ENCODE measurements at places on chromosomes 6 and 20. TPM values are rescaled to one million over a fixed set of nuclear protein-coding genes. Genes with fewer than 3 reads are reported as not detected.
A peak's percentile ranks its signal among the peaks of the same experiment; 100 is the strongest.

DNA sequence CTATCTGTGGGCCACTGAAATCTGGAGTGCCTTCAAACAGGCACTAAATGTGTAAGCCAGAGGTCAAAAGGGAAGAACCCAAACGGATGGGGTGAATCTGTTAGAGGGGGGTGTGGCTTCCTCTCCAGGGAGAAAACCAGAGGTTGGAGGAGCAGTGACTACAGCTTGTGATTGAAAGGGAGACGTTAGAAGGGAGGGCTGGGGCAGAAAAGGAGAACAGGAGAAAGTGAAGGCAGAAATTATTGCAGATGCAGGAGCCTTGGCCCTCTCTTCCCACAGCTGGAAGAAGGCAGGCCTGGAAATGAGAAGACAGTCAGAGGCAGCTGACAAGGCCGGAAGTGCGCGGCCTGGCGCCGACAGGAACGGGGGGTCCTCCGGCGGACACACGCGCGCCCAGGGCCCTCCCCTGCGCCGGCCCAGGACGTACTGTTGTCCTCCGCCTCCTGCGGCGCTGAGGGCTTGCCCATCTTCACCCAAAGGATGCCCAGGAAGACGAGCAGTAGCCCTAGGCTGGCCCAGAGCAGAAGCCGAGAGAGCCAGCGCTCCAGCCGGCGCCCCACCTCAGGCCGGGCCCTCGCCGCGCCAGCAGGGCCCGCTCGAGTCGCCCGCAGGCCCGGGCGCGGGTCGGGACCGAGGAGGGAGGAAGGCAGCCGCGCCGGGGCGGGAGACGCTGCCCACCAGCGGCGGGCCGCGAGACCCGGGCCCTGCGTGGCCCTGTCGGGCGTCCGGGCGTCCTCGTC lies 806 bp downstream of the LEMD2 start:
- H3K27me3 ChIP-seq: no peaks in the 10 kb centered on the region
- peak overlapping the region; percentile 99 for H3K27ac ChIP-seq
- peak; percentile 88 for DNase-seq
- peak overlapping the region; percentile 93 for H3K4me3 ChIP-seq

DNA sequence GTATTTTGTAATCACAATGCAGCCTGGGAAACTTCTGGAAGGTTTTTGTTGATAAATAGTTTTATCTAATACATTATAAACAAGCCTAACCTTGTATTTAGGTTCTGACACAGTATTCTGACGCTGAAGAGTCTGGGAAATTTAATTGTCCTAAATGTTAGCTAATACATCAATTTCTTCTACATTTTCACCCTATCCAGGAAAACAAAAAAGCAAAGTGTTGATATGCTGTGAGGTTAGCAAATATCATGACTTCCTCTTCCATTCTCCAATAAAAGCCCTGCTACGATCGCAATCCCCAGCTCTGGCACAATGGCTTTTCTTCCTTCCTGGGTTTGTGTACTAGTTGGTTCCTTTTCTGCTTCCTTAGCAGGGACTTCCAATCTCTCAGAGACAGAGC lies at the start of gene C6orf58:
Gene C6orf58 (plus strand): TSS at position 301 of the 400 bp plus-strand sequence. CDS start 12 bp downstream, at position 313.
- H3K4me1 ChIP-seq: no peaks in the 10 kb centered on the region
- no peak for DNase-seq
- no peaks in the 10 kb centered on the region for H3K27me3 ChIP-seq
- no peaks in the 10 kb centered on the region for H3K36me3 ChIP-seq
- H3K4me3 ChIP-seq: no peak within 1 kb of the TSS

The DEF6 gene
- total RNA-seq: 37.1 TPM

- no peak overlapping the region for H3K27ac ChIP-seq
- no peaks in the 10 kb centered on the region for H3K36me3 ChIP-seq
- DNase-seq: peak; percentile 20
- no peak overlapping the region for H3K4me3 ChIP-seq
- H3K27me3 ChIP-seq: no peaks in the 10 kb centered on the region
Measured at GRCh38 chr6:36383606-36384005, 3.9 kb downstream of the ETV7 start.

DNA sequence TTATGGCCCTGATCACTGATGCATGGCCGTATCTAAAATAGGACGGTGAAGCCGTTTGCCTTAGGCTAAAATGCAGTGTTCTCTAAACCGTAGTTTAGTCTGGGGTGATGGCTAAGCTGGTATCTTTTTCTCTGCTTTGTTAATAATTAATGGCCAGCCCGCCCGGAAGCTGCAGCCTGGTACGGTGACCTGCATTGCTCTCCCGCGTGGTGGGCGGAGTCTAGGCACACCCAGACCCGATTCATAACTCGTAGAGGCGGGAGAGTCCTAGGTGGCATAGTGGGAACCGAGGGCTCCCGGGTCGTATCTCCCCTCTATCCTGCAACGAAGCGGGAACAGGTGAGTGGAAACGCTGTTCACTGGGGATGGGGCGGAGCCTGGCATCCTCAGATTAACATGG lies 5.5 kb downstream of the CDH4 start:
- peaks cover 14% of the 10 kb centered on the region for H3K4me1 ChIP-seq
- no peak overlapping the region for H3K27ac ChIP-seq
- H3K4me3 ChIP-seq: no peak overlapping the region
- H3K36me3 ChIP-seq: no peaks in the 10 kb centered on the region
- DNase-seq: no peak

- no peaks in the 10 kb centered on the region for H3K27me3 ChIP-seq
- no peak overlapping the region for H3K27ac ChIP-seq
- H3K4me3 ChIP-seq: no peak overlapping the region
- H3K4me1 ChIP-seq: no peaks in the 10 kb centered on the region
- no peaks in the 10 kb centered on the region for H3K36me3 ChIP-seq
Measured at GRCh38 chr6:54191461-54191860, 80.2 kb downstream of the MLIP start.

The ADGB gene
- total RNA-seq: 0.26 TPM

The C6orf58 gene
- total RNA-seq: not detected

- H3K27ac ChIP-seq: no peak overlapping the region
- H3K27me3 ChIP-seq: no peaks in the 10 kb centered on the region
Measured at GRCh38 chr6:20658053-20658452, 123.8 kb downstream of the CDKAL1 start.

DNA sequence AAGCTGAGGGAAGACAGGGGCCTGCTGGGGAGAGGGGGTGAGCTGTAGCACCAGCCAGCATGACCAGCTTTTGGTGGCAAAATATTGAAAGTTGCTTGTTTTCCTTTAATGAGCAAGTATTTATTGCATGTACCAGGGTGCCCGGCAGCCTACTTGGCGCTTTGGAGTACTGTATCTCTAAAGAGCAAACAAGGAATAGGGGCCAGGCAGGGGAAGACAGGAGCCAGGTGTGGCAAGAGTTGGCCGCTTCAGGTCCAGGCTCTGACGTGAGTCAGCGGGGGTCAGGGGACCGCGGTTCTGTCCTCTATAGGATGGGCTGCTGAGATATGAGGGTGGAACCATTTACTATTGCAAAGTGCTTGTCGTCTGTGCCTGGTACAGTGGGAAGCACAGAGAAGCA lies 63.1 kb downstream of the PSMG4 start:
- H3K4me1 ChIP-seq: peaks cover 10% of the 10 kb centered on the region
- peaks cover 4% of the 10 kb centered on the region for H3K36me3 ChIP-seq
- no peaks in the 10 kb centered on the region for H3K27me3 ChIP-seq
- no peak overlapping the region for H3K4me3 ChIP-seq
- H3K27ac ChIP-seq: no peak overlapping the region

DNA sequence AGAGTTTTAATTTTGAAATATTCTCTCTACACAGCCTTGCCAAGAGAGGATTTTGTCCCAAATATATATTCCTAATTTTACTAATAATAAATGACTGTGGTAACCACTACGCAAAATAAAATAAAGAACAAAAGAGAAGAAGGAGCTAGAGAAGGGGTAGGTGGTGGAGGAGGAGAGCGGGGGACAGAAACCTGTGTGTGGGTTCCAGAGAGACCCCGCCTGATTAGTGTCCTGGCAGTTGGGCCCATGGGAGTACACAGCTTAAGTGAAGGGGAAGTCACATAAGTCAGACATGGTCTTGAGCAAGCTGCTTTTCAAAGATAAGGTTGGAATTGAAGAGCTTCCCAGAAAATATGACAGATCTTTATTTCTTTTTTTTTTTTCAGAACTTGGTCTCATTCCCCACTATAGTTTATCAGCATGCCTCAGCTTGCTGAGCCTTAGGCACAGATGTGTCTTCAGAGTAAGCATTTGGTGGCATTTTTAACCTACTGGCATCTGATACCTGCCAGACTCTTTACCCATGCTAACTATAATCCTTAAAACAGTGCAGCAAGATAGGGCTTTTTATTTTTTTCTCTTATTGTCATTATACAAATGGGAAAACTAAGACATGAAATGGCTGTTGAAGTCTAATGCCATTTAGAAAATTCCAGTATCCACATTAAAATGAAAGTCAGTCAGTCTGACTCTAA lies 9.6 kb upstream of the RHAG start:
- no peak for DNase-seq
- H3K27ac ChIP-seq: no peak overlapping the region
- no peaks in the 10 kb centered on the region for H3K36me3 ChIP-seq
- H3K27me3 ChIP-seq: no peaks in the 10 kb centered on the region
- H3K4me3 ChIP-seq: no peak overlapping the region
- no peaks in the 10 kb centered on the region for H3K4me1 ChIP-seq

GRCh38 chr20:19944772-19945459 lies 72.2 kb upstream of the NAA20 start:
- H3K36me3 ChIP-seq: peaks cover 8% of the 10 kb centered on the region
- no peak for DNase-seq
- H3K27ac ChIP-seq: peak overlapping the region; percentile 85
- no peak overlapping the region for H3K4me3 ChIP-seq
- H3K4me1 ChIP-seq: peaks cover 65% of the 10 kb centered on the region

The SLC35B3 gene
- 8.1 TPM for total RNA-seq

DNA sequence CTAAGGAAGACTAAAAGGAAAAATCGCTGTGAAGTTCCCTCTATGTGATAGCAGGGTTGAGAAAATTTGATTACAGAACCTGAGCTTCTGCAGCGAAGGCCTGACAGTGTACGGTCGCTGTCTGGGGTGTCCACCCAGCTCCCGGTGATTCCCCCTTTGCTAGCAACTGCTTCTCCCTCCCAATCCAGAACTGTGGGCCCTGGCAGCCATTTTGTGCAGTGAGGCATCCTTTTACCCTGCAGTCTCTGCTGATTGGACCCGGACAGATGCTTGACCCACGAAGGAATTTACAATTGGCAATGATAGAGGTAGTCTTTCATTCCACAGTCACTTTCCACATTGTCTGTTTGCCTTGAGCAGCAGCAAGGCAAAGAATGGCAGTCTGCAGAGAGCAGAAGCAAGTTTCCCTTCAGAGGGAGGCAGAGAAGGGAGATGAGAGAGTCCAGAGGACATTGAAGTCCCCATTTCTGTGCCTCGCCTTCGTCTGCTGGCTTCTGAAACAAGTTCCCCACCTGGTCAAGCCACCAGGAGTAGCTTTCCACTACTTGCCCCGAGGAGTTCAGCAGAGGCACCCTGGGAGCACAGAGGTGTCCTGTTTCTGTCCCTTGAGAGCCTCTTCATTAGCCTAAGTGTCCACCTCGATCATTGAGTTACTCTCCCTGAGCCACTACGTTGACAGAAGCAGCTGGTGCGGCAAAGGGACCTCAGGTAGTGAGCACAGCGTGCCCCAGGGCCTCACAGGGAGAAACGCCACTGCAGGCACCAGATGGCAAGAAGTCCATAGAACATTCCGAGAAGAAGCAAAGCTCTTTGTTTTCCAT lies 370.3 kb downstream of the NRN1 start:
- no peak overlapping the region for H3K4me3 ChIP-seq
- no peak for DNase-seq
- peaks cover 4% of the 10 kb centered on the region for H3K36me3 ChIP-seq
- no peaks in the 10 kb centered on the region for H3K4me1 ChIP-seq

DNA sequence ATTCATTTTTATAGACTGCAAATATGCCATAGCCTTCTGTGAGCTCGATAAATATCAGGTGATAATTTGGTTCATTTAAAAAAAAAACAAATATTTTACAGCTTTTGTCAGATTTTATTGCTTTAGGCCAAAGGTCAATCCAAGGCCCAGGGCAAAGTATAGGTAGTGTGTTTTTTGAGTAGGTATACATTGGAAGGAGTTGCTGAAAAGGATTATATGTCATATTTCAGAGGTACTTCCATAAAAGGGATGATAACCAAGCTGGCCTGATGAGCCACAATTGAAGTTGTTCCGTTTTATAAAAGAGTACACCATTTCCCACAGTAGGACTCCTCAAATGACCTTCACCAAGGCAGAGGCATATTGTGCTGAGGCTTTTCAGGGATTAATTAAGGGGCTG lies 452.8 kb upstream of the FLRT3 start:
- H3K36me3 ChIP-seq: no peaks in the 10 kb centered on the region
- no peaks in the 10 kb centered on the region for H3K27me3 ChIP-seq
- DNase-seq: no peak
- H3K4me1 ChIP-seq: no peaks in the 10 kb centered on the region
- no peak overlapping the region for H3K27ac ChIP-seq

- peaks cover 20% of the 10 kb centered on the region for H3K4me1 ChIP-seq
- DNase-seq: no peak
- H3K27me3 ChIP-seq: no peaks in the 10 kb centered on the region
- peaks cover 23% of the 10 kb centered on the region for H3K36me3 ChIP-seq
- no peak overlapping the region for H3K4me3 ChIP-seq
Measured at GRCh38 chr20:45410887-45411286, 2.8 kb downstream of the DBNDD2 start.

DNA sequence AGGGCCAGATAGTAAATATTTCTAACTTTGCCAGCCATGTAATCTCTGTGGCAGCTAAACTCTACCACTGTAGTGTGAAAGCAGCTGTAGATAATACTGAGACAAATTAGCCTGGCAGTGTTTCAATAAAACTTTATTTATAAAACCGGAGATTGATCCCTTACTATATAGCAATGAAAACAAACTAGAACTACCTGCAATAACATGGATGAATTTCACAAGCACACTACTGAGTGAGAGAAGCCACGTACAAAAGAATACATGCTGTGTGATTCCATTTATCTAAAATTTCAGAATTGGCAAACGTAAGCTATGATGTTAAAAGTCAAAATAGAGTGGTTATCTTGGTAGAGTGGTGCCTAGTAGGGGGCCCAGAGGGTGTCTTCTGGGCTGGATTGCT lies 198.7 kb upstream of the SGK1 start:
- no peaks in the 10 kb centered on the region for H3K36me3 ChIP-seq
- H3K27ac ChIP-seq: peak overlapping the region; percentile 74
- H3K27me3 ChIP-seq: no peaks in the 10 kb centered on the region
- DNase-seq: no peak
- no peak overlapping the region for H3K4me3 ChIP-seq

DNA sequence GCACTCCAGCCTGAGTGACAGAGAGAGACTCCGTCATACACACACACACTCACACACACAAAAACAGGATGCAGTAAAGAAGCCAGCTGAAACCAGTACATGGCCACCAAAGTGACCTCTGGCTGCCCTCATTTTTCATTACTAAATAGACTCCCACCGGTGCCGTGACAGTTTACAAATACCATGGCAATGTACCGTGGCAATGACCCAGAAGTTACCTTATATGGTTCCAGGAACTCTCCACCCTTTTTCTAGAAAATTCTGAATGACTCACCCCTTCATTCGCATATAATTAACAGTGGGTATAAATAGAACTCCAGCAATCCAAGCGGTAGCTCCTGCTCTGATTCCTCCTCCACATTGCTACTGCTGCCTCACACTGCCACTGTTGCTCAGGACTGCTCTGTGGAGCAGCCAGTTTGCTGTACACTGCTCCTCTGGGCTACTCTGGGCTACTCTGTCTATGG lies 57.7 kb downstream of the SNX5 start:
- H3K27ac ChIP-seq: peak overlapping the region; percentile 4
- no peak for DNase-seq
- H3K36me3 ChIP-seq: no peaks in the 10 kb centered on the region
- H3K4me3 ChIP-seq: no peak overlapping the region
- no peaks in the 10 kb centered on the region for H3K27me3 ChIP-seq
- peaks cover 20% of the 10 kb centered on the region for H3K4me1 ChIP-seq
